ENCODE measurements at places on chromosomes 2 and 18. TPM values are rescaled to one million over a fixed set of nuclear protein-coding genes. Genes with fewer than 3 reads are reported as not detected.

The RAB17 gene
- total RNA-seq = not detected

The WDR54 gene
- total RNA-seq = 56.4 TPM

The FBLN7 gene
- total RNA-seq = 29.6 TPM

The PAIP2B gene
- 0.44 TPM for total RNA-seq

The SH3RF3 gene
- 0.39 TPM for total RNA-seq

The LRRC30 gene
- not detected for total RNA-seq

The TSPYL6 gene
- total RNA-seq = not detected

The RPRM gene
- total RNA-seq = 0.20 TPM

The PARD6G gene
- total RNA-seq = 0.10 TPM

The FAM210A gene
- 29.5 TPM for total RNA-seq

The E2F6 gene
- total RNA-seq = 23.7 TPM

The OBSL1 gene
- 0.24 TPM for total RNA-seq

All from activated T-helper 1 cell treated with anti-CD3 and anti-CD28 coated beads, Interleukin-12 subunit alpha, Interleukin-12 subunit beta, Interleukin-2, Interleukin-4 antibody, amounts not matched to agents 30 ng/mL and 10 ng/mL and 1 ng/mL, durations not matched to agents 14 hours and 24 hours and 36 hours (primary cell).